Non-pigmented ciliary epithelial cell (primary cell): ENCODE measurements at places on chromosomes 1 and 21.
A peak's percentile ranks its signal among the peaks of the same experiment; 100 is the strongest.

DNA sequence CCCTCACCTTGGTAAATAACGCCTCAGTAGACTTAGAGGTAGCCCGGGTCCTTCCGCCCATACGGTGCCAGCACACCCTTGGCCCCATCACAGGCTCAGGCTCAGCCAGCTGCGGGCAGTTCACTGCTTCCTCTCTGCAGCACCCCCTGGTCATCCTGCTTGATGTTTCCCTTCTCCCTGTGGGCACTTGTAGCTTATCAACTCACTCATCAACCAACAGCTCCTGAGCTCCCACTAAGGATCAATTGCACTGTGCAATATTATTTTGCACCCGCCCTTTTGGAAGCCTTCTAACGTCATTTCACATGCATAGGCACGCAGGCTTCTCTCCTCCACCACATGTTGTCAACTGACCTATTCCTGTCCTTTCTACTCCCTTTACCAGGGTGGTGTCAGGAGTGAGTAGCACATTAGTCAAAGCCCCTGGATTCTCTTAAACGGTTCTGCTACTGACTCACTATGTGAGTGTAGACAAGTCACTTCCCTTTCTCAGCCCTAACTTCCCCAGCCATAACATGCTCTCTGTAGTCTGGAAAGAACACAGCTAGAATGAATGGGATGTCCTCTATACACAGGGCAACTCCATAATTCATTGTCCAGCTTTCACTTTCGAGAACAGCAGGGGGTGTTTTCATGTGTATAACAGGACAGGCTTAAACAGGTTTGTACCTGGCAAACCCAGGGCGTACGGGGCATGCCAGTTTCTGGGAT is 47.1 kb upstream of the IRF2BP2 start:
- DNase-seq = peak; percentile 95

- DNase-seq = no peak
These were observed 99.5 kb downstream of the TGFB2 start for GRCh38 chr1:218444588-218444987.

DNA sequence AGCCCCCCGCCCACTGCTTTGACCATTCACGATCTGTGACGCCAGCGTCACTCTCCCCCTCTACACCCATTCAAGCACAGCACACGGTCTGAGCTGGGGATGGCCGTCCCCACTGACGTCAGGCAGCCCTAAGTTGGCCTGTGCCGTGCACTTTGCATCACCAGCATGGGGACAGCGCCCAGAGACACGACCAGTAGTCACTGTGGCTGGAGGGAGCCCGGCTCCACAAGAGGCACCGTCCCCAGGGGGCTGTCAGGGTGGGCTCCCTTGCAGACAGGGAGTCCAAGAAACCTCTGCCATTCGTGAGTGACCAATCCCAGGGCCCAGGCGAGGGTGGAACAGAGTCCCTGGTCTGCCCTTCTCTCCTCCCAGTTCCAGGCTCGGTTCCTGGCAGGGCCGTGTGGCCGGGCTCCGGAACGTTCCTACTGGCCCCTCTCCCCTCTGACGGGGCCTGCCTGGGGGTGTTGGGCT is 2.3 kb downstream of the KRTAP10-8 start:
- DNase-seq = no peak

DNA sequence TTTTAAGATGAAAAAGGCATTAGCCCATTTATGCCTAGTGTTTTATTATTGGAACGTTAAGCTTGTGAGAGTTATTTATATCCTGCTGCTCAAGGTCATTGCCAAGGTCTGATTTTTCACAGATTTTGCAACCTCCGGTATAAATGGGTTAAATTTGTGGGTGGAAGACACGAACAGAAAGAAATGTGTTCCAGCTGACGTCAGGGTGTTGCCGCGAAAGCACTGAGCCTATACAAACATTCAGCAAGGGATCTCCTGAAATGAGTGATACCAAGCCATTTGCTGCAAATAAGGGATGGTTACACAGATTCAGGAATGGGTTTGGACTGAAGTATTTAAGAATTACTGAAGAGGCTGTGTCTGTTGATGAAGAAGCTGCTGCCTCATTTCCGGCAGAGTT is 32.2 kb downstream of the TMED5 start:
- no peak for DNase-seq

DNA sequence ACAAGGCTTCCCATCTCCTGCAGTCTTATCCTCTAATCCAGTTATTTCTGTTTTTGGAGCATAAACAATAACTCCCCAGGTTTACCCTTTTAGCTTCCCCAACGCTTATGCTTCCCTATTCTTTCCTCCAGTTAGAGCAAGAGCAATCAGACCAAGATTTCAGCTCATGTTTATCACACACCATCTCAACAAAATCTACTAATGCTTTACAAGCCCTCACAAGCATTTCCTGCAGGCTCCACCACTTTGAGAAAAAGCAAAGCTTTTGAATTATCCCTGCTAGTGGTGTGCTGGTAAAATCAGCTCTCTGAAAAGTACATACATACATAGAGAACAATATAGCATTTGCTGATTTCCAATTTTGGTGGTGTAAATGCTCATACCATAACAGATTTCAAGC is 92.9 kb downstream of the EDEM3 start:
- DNase-seq = no peak

- no peak for DNase-seq
These were observed 1.3 kb downstream of the CADM3 start for GRCh38 chr1:159172614-159173291.
